Fibroblast of lung (primary cell): ENCODE measurements at places on chromosomes 2 and 18. TPM values are rescaled to one million over a fixed set of nuclear protein-coding genes. Genes with fewer than 3 reads are reported as not detected.

- no peak overlapping the region for H3K27ac ChIP-seq
- no peak for DNase-seq
- no peaks in the 10 kb centered on the region for H3K27me3 ChIP-seq
Observed at GRCh38 chr18:55592106-55592505, 4.1 kb upstream of the TCF4 start.

Gene ORC2
- total RNA-seq: 13.6 and 13.9 TPM in 2 replicates

Gene PLCD4
- 3.9 and 10.7 TPM in 2 replicates for total RNA-seq

DNA sequence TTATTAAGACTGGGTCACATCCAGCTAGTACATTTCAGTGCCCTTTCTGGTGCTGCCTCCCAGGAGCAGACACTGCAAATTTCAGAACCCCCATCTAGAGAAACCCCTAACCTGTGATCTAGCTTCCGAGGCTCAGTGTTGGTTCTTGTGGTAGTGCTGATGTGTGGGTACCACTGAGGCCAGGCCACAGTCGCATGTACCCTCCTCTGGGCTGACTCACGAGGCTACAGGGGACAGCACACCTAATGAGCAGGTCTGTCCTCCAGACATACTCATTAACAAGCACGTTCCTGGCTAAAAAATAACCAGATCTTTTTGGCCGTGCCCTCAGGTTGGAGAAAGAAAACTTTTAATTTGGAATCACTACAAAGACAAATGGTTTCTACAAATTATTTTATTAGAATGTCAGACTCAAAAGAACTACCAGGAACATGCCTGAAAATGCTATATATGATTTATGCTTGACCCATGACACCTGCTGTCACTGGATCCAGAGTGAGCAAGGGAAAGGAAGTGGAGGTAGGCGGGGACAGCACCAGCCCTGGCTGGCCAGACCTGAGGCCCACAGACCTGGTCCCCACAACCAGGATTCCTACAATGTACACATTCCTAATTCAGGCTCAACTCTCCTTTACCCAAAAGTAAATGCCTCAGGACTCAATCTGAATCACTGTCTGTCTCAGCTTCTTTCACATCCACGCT is 8.5 kb downstream of the CIAO1 start:
- no peaks in the 10 kb centered on the region for H3K4me1 ChIP-seq
- DNase-seq: no peak

Gene CTAGE1
- under 0.01 TPM in 1 of 2 replicates, not detected in the other for total RNA-seq

DNA sequence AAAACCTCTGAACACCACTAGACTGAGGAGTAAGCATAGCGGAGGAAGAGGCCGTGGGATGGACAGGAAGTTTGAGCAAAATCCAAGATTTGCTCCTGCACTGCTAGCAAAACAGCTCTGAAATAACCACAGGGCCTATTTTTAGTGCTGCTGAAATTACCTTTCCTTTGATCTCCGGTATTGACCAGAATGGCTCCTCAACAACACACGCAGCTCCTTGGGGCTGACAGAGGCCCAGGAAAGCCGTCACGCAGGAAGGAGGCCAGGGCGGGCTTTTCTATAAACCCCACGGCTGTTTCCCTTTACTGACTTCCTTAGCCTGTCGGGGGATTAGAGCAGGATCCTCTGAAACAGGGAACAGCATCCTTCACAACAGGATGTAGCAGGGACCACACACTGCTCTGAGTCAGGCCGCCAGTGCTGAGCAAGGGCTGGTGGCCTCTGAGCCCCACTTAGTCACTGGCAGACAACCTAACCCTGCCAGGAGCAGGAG is 80.8 kb upstream of the LCLAT1 start:
- peak; percentile 18 for DNase-seq
- H3K36me3 ChIP-seq: no peaks in the 10 kb centered on the region
- H3K4me1 ChIP-seq: peaks cover 44% of the 10 kb centered on the region
- H3K4me3 ChIP-seq: no peak overlapping the region
- no peaks in the 10 kb centered on the region for H3K27me3 ChIP-seq

Gene FSIP2
- 0.26 and 1.7 TPM in 2 replicates for total RNA-seq

DNA sequence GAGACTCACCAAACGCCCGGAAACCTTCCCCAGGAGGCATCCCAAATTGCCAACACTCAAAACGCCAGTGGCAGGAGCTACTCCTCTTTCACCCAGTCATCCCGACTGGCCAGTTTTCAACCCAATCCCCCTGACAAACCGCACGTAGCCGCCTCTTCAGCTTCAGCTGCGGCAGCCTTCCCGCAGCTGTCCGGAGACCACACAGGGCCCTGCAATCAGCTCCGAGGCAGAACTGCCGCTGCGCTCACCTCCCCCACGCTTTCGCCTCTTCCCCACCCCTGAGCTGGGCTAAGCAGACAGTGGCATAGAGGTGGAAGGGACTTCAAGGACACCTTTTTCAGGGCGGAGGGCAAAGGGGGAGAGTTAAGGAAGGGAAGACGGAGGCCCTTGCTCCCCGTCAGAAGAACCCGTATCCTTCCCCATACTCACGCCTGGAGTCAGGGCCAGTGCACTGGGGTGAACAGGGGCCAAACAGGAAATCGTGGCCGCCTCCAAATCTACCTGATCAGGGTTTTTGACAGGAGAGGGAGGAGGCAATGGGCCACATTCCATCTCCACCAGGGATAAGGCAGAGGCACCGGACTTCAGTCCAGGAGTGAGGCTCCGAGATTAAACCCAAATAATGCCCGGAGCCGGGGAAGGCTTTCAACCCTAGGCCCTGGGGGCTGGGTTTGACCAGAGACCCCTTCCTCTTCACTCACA is 16.9 kb downstream of the CYP26B1 start:
- no peaks in the 10 kb centered on the region for H3K27me3 ChIP-seq
- H3K4me3 ChIP-seq: no peak overlapping the region
- H3K4me1 ChIP-seq: no peaks in the 10 kb centered on the region
- no peak for DNase-seq
